Retina (tissue), 1 donor: ENCODE measurements at places on chromosomes 13 and 19.
A peak's percentile ranks its signal among the peaks of the same experiment; 100 is the strongest.

DNA sequence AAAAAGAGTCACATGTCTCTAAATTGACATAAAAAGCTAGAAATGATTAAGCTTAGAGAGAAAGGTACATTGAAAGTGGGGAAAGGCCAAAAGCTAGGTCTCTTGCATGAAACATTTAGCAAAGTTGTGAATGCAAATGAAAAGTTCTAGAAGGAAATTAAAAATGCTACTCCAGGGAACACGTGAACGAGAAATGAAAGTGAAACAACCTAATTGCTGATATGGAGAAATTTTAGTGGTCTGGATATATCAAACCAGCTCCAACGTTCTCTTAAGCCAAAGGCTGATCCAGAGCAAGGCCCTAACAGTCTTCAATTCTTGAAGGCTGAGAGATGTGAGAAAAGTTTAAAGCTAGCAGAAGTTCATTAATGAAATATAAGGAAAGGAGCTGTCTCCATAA, 419.8 kb downstream of the SLITRK6 start:
- no peak for DNase-seq

GRCh38 chr19:53898636-53899341, 10.3 kb upstream of the CACNG7 start:
- no peak for DNase-seq

- DNase-seq: no peak
Observed at GRCh38 chr19:50202386-50202785, 1.0 kb upstream of the MYH14 start.

DNA sequence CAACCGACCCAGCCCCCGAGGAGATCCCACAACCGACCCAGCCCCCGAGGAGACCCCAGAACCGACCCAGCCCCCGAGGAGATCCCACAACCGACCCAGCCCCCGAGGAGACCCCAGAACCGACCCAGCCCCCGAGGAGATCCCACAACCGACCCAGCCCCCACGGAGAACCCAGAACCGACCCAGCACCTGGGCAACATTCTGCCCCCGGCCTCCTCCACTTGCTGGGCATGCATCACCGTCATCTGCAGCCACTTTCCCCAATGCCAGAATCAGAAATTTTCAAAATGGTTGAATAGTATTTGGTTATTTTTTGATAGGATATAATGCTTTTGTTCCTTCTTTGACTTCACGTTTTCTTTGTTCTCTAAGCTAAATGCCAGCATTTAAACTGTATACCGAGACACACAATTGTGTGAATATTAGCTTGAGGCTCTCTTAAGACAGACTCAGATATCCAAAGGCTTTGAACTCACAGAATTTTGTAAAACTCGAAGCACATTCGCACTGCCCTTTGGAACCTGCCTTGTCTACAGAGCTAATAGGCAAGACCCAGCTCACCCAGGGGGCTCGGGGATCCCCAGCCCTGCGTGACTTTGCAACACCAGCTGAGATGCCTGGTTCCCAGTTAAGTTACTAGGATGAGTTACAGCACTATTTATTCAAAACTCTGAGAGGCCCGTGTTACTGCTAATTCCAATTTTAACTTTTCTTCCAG, 15.5 kb upstream of the RASA3 start:
- no peak for DNase-seq

GRCh38 chr13:21529146-21529893, 70.2 kb upstream of the ZDHHC20 start:
- no peak for DNase-seq

DNA sequence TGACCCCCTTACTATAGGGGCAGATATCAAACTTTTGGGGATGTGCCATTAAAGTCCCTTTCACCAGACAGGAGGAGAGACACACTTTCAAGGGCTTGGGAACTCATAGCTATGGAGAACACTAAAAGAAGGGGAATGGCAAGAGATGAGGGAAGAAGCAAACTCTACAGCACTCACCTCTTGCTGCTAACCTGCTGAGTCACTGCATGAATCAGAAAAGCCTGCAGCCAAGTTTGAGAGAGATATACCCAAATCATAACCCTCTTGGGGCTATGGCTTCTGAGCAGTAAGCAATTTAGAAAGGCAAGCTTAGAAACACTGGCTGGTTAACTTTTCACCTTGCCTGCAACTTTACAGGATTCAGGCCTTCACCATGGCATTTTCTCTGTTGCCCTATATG, 1028.0 kb downstream of the UQCRFS1 start:
- DNase-seq: no peak

DNA sequence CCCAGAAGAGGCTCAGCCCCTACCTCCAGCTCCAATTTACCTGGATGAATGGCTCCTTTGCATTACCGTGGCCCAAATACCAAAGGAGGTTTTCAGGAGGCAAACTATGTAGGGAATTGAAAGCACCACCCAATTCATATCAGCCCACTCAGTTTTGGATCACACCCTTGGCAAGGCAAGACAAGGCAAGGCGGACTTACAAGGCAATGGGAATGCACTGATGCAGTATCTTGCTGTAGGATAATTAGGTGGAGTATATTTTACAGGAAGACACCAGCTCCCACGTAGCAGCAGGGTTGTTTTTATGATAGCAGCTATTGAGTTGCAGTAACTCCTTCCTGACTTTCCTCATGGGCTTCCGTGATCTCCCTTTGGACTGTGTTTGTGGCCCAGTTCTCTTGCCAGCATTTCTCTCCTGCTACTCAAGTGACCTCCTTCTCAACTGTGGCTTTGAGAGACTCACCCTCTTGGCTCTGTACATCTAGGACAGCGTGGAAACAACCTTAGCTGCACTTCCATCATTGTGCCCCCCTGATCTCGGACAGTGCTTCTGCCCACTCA, 935.9 kb downstream of the EFNB2 start:
- DNase-seq: no peak

DNA sequence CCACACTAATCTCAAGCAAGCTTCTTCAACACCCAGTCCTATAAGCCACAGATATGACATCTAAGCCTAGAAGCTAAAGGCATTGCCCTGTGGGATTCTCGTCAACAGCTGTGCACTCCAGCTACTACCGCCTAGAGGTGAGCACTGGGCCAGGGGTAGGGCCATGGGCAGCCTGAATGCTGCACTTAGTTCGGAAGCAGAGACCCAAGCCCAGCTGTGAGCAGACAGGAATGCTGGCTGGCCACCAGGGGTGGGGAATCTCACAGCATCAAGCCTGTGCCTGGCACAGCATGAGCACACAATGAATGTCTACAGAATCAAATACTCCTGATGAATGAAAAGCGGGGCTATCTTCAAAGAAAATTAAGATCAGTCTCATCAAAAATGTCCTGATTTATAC, 167.5 kb upstream of the UBL3 start:
- DNase-seq: peak; percentile 39

DNA sequence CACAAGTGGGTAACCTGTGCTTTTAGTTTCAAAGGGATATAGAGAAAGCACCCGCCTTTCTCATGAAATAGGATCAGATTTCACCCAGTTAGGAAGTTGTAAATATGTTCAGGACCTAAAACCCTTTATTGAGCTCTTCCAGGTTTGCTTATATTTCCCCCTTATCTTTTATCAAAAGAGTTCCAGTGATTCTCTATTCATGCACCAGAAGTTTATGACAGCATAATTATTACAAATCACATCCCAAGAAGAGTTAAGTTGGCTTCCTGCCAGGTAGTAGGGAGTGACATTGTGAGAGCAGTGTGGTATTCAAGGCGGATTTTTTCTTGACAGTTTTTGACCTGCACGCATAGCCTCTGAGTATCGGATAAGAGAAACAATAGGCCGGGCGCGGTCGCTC, 190.3 kb downstream of the STK24 start:
- no peak for DNase-seq

DNA sequence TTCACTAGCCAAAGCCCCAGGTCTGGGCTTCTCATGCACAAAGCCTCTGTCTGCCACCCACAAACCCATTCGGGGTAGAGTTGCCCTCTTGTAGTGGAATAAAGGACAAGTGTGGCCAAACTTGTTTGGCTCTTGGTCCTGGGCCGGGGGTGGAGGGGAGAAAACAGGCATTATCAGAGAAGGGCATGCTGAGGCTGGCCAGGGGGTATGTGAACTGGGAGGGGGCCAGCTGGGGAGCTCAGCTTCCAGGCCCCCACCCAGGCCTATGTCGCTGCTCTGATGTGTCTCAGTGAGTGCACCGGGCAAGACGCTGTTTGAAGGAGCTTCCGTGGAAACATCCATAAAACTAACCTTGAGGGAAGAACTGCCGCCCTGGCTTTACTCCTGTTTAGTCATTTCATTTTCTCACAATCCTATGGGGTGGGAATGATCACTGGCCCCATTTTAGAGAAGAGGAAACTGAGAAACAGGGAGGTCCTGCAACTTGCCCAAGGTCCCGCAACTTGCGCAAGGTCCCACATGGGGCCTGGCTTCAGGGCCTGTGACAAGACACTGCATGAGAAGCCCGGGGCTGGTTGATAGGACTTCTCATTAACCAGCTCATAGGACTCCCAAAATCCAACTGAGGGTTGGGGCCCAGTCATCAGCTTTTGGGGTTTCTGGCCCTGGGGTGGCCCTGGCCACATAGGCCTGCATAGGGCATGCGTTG, 30.8 kb downstream of the CCNE1 start:
- no peak for DNase-seq
